ENCODE measurements at places on chromosomes 4 and X. TPM values are rescaled to one million over a fixed set of nuclear protein-coding genes. Genes with fewer than 3 reads are reported as not detected.
A peak's percentile ranks its signal among the peaks of the same experiment; 100 is the strongest.

DNA sequence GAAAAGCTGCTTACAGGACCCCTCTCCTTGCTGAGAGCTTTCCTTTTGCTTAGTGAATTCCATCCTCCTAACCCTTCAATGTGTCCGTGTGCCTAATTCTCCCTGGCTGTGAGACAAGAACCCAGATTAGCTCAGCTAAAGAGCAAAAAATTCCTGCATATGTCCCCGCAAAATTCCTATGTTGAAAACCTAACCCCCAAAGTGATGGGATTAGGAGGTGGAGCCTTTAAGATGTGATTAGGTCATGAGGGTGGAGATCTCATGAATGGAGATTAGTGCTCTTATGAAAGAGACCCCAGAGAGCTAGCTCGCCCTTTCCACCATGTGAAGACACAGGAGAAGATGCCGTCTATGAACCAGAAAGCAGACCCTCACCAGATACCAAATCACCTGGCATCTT, 503.0 kb upstream of the DIAPH2 start:
- H3K4me3 ChIP-seq, result no peak overlapping the region
- H3K27ac ChIP-seq, result no peak overlapping the region
- no peaks in the 10 kb centered on the region for H3K27me3 ChIP-seq
- DNase-seq, result no peak

DNA sequence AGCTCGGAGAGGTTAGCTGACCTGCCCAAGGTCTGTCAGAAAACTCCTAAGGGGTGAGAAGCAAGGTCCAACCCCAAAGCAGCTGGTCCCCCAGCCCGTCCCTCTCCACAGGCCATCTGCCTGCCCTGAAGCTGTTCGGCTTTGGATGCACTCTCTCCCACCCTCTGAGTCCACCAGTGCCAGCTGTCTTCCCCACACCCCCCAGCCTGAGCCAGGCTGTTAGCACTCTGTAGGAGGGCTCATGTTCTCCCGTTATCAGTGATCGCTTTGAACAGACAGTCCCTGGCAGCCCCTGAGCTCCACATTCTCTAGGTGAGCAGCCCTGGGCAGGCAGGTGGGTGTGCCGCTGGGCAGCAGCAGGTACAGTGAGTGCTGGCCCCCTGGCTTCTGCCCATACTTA, 16.0 kb downstream of the ZNF185 start:
- no peaks in the 10 kb centered on the region for H3K27me3 ChIP-seq
- H3K4me1 ChIP-seq, result no peaks in the 10 kb centered on the region
- DNase-seq, result no peak
- H3K27ac ChIP-seq, result no peak overlapping the region
- H3K36me3 ChIP-seq, result no peaks in the 10 kb centered on the region
- no peak overlapping the region for H3K4me3 ChIP-seq

GRCh38 chr4:166202991-166203390, 330.0 kb downstream of the TLL1 start:
- H3K27ac ChIP-seq, result no peak overlapping the region
- H3K27me3 ChIP-seq, result no peaks in the 10 kb centered on the region
- H3K36me3 ChIP-seq, result no peaks in the 10 kb centered on the region
- H3K4me3 ChIP-seq, result no peak overlapping the region
- no peak for DNase-seq
- H3K4me1 ChIP-seq, result no peaks in the 10 kb centered on the region

DNA sequence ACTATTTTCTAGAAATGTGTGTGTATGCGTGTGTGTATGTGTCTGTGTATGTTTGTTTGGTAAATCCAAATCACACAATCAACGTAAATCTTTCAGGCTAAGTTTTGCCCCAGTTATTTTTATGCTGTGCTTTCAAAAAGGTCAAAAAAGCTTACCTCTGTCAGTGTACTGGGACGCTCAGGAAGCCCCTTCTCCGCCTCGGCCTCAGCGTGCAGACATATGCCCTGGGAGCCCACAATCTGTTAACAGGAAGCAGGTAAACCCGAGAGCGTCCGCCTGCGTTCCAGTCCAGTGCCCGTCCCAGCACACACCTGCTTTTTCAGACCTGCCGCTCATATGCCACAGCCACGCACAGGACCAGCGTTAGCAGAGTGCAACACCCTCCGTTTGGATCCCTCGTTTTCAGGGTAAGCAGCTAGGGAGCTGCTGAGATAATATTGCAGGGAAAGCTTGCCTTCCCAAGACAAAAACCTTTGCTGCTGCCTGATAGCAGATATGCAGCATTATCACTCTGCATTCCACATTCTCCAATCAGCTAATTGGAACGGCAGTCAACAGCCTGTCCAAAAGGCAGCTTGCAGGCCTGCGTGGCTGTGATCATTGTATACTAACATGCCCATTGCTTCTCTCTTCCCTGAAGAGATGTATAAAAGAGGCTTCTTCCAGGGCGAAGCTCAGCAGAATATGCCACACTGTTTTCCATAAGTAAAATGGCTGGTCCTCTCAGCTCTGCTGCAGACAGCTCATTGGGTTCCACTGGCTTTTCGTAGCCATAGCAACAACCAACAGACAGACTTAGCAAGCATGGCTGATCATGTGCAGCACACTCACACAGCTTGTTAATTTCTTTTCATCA, at the start of gene SORBS2:
TSS of gene SORBS2 (minus strand) at position 686 of the 856 bp plus-strand sequence. CDS start 121,623 bp downstream, outside the sequence.
- no peaks in the 10 kb centered on the region for H3K27me3 ChIP-seq
- H3K4me3 ChIP-seq, result peak within 1 kb of the TSS; percentile 52
- peak; percentile 74 for DNase-seq
- H3K4me1 ChIP-seq, result peaks cover 27% of the 10 kb centered on the region

DNA sequence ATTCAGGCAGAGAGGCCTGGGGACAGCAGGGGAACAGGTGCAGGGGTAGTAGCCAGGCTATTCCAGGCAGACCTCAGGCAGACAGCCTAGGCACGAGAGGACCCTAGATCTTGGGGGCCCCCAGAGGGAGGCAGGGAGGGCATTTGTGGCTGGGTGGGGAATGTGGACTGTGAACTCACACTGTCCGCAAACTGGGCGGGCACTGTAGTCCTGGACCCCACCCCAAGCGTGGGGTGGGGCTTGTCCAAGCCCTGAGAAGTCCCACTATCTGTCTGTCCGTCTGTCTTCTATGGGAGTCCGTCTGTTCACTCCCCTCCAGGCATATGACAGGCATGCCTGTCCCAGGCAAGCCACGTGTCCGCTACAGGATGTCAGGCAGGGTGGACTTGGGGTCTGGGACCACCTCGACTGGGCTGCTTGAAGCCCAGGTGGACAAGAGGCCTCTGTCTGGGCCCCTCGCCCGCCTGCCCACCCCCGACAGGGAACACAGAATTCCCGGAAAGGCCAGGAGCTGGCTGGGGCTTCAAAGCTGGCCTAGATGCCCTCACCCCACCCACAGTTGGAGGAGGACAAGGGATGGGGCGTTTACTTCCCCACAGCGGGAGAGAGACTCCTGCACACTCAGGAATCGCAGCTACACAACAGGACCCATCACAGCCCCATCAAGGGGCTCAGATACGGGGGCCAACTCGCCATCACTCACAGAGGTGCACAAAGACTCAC, at the start of gene SLC38A5:
TSS of gene SLC38A5 (minus strand) at position 151 of the 723 bp plus-strand sequence. CDS start 2,336 bp downstream, outside the sequence.
- no peaks in the 10 kb centered on the region for H3K36me3 ChIP-seq
- DNase-seq, result peak; percentile 35
- H3K4me3 ChIP-seq, result peak within 1 kb of the TSS; percentile 21
- H3K27ac ChIP-seq, result peak within 1 kb of the TSS; percentile 35
- H3K4me1 ChIP-seq, result no peaks in the 10 kb centered on the region
- no peaks in the 10 kb centered on the region for H3K27me3 ChIP-seq

UGT2B15 gene
- total RNA-seq, result 17.6 TPM

GRCh38 chrX:27740933-27741332, 66.9 kb upstream of the MAGEB10 start:
- no peaks in the 10 kb centered on the region for H3K36me3 ChIP-seq
- no peak for DNase-seq
- H3K4me1 ChIP-seq, result no peaks in the 10 kb centered on the region
- H3K27ac ChIP-seq, result no peak overlapping the region
- H3K27me3 ChIP-seq, result no peaks in the 10 kb centered on the region

DNA sequence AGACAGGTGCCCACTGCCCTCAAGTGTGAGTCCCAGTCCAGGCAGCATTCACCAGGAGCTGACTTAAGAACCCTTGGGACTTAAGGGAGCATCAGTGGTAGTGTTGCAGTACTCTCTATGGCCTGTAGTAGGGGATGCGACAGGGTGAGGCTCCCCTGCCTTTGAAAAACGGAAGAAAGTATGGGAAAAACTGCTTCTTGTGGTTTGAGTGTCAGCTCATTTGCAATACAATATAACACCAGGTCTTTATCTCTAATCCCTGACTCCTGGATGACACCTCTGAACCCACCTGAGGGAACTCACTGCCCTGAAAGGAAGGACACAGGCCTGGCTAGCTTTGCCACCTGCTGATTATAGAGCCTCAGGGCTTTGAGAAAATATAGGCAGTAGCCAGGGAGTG, 176.0 kb downstream of the SMARCA1 start:
- H3K4me3 ChIP-seq, result no peak overlapping the region
- no peaks in the 10 kb centered on the region for H3K36me3 ChIP-seq
- no peak overlapping the region for H3K27ac ChIP-seq
- H3K4me1 ChIP-seq, result no peaks in the 10 kb centered on the region
- DNase-seq, result no peak

- no peak overlapping the region for H3K4me3 ChIP-seq
- H3K27me3 ChIP-seq, result peaks cover 37% of the 10 kb centered on the region
- no peaks in the 10 kb centered on the region for H3K36me3 ChIP-seq
- H3K27ac ChIP-seq, result no peak overlapping the region
Observed at GRCh38 chr4:6335040-6335590, 65.5 kb downstream of the WFS1 start.

GRCh38 chr4:81375745-81376144, 96.0 kb downstream of the RASGEF1B start:
- H3K27ac ChIP-seq, result no peak overlapping the region
- no peaks in the 10 kb centered on the region for H3K27me3 ChIP-seq
- H3K4me3 ChIP-seq, result no peak overlapping the region

- no peaks in the 10 kb centered on the region for H3K36me3 ChIP-seq
- H3K4me1 ChIP-seq, result no peaks in the 10 kb centered on the region
- peak; percentile 19 for DNase-seq
- peak overlapping the region; percentile 20 for H3K27ac ChIP-seq
- no peaks in the 10 kb centered on the region for H3K27me3 ChIP-seq
Observed at GRCh38 chr4:85681221-85681657, 206.3 kb downstream of the ARHGAP24 start.

ANK2 gene
- 47.4 TPM for total RNA-seq

DNA sequence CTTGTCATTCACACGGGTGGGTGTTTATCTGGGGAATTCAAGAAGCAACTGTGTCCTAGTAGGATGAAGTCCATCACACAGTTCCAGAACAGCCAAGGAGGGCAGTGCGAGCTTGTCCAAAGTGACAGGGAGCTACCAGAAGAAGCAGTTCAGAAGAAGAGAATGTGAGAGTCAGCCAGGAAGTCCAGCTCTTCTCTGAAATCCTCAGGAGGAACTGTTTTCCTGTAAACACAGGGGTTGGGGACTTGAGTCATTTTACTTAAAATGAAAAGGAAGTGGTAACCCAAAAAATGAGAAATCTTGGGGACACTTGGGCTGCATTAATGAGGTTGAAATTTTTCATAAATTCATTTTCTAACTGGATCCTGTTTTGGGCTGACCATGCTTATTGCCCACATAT, 8.2 kb upstream of the TLR10 start:
- no peaks in the 10 kb centered on the region for H3K36me3 ChIP-seq
- H3K4me1 ChIP-seq, result no peaks in the 10 kb centered on the region
- H3K4me3 ChIP-seq, result no peak overlapping the region
- DNase-seq, result no peak

MAGEA12 gene
- total RNA-seq, result not detected

DNA sequence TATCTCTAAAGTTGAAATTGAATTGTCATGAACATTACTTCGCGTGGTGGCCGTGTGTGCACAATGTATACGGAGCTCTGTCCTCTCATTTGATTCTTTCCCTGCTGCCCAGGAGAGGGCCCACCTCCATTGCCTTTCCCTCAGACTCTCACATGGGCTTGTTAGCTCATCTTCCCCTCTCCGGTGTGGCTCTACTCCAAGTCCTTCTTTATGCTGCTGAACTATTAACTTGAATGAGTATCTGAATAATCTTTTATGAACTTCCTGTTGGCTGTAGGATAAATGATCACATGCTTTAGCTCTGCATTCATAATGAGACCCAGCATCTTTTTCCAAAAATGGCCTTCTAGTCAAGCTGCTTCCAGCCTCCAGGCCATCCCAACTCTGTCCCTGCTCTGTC, 68.8 kb upstream of the CLNK start:
- no peaks in the 10 kb centered on the region for H3K36me3 ChIP-seq
- H3K27me3 ChIP-seq, result no peaks in the 10 kb centered on the region
- DNase-seq, result no peak
- H3K27ac ChIP-seq, result no peak overlapping the region
- no peak overlapping the region for H3K4me3 ChIP-seq

GRCh38 chrX:121958886-121959285, 911.5 kb downstream of the GLUD2 start:
- DNase-seq, result no peak
- no peaks in the 10 kb centered on the region for H3K36me3 ChIP-seq
- H3K27ac ChIP-seq, result no peak overlapping the region
- no peak overlapping the region for H3K4me3 ChIP-seq

DNA sequence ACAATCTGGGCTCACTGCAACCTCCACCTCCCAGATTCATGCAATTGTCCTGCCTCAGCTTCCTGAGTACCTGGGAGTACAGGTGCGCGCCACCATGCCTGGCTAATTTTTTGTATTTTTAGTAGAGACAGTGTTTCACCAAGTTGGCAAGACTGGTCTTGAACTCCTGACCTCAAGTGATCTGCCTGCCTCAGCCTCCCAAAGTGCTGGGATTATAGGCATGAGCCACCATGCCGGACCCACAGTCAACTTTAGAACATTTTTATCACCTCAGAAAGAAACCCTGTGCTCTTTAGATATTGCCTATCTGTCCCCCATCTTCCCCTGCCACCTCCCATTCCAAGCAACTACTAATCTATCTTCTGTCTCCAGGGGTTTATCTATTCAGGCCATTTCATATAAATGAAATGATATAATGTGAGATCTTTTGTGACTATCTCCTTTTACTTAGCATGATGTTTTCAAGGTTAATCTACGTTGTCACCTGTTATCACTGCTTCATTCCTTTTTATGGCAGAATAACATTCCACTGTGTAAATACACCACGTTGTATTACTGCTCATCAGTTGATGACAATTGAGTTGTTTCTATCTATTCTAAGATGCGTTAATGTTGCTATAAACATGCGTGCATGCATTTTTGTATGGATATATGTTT, 44.3 kb upstream of the GALNT7 start:
- no peak overlapping the region for H3K27ac ChIP-seq
- H3K4me1 ChIP-seq, result peaks cover 6% of the 10 kb centered on the region
- H3K4me3 ChIP-seq, result no peak overlapping the region
- no peaks in the 10 kb centered on the region for H3K27me3 ChIP-seq
- H3K36me3 ChIP-seq, result no peaks in the 10 kb centered on the region
- DNase-seq, result no peak

DNA sequence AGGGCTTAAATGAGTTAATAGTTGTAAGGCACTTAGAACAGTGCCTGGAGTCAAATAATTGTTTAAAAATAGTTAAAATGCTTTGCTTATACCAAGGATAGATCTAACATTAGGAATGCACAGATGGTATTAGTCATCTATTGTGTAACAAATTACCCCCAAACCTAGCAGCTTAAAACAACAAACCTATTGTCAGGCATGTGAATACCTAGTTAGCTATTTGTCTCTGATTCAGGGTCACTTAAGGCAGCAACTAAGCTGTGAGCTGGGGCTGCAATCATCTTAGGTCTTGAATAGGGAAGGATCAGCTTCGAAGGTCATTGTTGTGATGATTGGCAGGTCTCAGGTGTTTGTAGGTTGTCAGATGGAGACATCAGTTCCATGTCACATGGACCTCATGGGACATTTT, 42.4 kb upstream of the AGA start:
- H3K4me1 ChIP-seq, result no peaks in the 10 kb centered on the region
- H3K27me3 ChIP-seq, result no peaks in the 10 kb centered on the region
- no peak overlapping the region for H3K27ac ChIP-seq
- H3K36me3 ChIP-seq, result no peaks in the 10 kb centered on the region
- no peak overlapping the region for H3K4me3 ChIP-seq
- no peak for DNase-seq

All from transverse colon (tissue), 4 donors.